ENCODE measurements at places on chromosomes 3 and 15. TPM values are rescaled to one million over a fixed set of nuclear protein-coding genes. Genes with fewer than 3 reads are reported as not detected.
A peak's percentile ranks its signal among the peaks of the same experiment; 100 is the strongest.

GRCh38 chr3:34727700-34728099 lies 911.6 kb upstream of the ARPP21 start:
- DNase-seq = no peak

Gene NLGN1
- total RNA-seq = 2.6 TPM

Gene SPATA12
- 0.17 TPM for total RNA-seq

Gene RAMAC
- 19.4 TPM for total RNA-seq

- no peak for DNase-seq
Measured at GRCh38 chr3:108475220-108475782, 35.1 kb downstream of the MYH15 start.

DNA sequence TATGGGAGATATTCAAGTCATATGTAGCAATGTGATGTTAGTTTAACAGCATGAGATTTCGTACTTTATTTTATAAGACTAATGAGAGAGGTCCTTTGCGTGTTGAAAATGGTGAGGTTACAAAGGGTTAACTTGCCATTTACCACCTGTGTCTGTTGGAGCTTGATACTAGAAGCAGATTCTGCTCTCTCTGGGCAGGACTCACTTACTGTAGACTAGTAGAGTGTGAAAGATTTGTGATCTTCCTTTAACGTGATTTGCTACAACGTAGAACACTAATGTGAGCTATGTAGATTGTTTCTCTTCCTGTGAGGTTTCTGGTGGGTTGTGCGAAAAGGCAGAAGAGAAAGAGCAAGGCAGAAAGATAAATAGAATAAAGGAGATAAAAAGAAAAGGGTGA lies 1.1 kb downstream of the TP63 start:
- DNase-seq = no peak

Gene FMN1
- 0.09 TPM for total RNA-seq

DNA sequence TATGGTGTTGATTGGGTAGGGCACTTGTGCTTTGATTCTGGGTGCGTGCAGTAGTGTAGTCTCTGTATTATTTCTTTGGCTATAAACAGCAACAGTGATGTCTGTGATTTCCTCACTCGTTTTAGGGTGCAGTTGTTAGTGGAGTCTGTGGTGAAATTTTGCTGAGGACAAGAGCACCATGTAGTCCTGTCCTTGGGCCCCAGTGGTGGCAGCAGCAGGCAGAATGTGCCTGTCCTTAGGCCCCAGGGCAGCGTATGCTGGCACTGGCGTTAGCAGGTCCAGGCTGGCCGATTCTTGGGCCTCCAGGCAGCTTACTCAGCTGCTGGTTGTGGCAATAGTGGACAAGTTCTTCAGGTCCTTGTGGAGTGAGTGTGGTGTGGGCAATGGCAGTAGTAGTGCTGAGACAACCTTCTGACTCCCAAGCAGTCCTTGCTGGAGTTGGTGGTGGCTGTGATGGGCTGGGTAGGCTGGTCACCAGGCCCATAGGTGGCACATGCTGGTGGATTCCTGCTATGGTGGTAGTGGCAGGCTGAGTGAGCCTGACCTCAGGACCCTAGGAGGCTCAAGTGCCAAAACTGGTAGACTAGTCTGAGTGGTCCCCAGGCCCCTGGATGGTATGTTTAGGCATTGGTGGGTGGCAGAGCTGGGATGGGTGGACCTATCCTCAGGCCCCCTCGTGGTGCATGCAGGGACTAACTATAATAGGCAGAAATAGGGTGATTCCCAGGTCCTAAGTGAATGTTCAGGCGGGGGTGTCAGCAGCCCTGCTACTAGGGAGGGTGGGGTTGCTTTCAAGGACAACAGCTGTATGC lies 56.3 kb downstream of the TNFAIP8L3 start:
- DNase-seq = no peak

- no peak for DNase-seq
Measured at GRCh38 chr15:77094397-77095030, 23.6 kb upstream of the TSPAN3 start.

Gene BFSP2
- not detected for total RNA-seq

Gene SERINC4
- total RNA-seq = not detected

- no peak for DNase-seq
Measured at GRCh38 chr15:101112336-101113113, 139.3 kb downstream of the CHSY1 start.

Gene CNTN4
- 0.17 TPM for total RNA-seq

- DNase-seq = no peak
Measured at GRCh38 chr15:41919201-41919820, 25.5 kb upstream of the SPTBN5 start.

Gene CFAP44
- 0.98 TPM for total RNA-seq

Gene SLC6A11
- not detected for total RNA-seq

Gene MRAS
- 11.5 TPM for total RNA-seq

Gene CLDN18
- not detected for total RNA-seq

DNA sequence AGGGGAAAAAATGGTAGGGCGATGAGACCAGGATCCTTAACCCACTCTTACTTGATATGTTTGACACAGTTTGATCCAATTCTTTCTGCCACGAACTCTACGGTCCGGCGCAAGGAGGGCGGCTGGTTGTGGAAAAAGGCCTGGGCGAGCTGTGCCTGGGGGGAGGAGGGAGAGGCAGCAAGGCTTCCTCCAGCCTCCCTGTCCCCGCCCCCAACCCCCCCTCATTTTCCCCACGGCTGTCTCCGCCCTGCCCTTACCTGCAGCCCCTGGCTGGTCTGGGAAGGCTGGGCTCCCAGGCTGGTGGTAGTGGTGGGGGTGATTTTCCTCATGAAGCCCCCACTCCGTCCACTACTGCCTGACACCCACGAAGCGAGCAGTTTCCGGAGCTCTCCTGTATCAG lies 8.0 kb downstream of the CDAN1 start:
- DNase-seq = no peak

- peak; percentile 21 for DNase-seq
Measured at GRCh38 chr3:192514081-192514753, 213.1 kb downstream of the FGF12 start.

GRCh38 chr15:60695713-60696522 lies 217.0 kb upstream of the ICE2 start:
- no peak for DNase-seq

DNA sequence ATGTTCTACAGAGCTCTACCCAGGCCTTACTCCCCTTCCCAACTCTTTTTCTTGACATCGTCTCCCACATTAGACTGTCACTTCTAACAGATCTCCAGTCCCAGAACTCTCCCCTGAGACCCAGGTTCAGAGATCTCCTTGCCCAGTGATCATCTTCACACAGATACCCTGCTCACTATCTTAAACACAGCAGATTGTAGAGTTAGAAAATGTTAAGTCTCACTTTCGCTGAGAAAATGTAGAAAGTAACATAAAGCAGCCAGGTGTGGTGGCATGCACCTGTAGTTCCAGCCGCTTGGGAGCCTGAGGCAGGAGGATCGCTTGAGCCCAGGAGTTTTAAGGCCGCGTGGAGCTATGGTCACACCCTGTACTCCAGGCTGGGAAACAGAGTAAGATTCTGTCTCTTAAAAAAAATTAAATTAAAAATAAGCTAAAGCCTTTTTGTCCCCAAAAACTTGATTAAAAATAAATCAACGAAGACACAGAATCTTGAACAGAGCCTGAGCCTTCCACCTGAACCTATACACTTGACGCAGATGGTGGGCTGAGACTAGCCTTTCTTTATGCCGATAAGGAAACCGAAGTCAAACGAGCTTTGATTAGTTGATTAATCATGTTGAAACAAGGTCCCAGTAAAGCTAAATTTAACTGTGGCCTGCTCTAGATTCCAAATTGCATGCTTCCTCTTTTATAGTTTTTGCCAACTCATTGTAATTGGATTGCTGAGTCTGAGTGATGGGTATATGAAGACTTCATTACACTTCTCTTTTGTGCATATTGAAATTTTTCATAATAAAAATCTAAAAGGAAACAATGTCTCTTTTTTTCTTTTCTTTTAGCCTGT lies 31.3 kb upstream of the BLM start:
- DNase-seq = no peak

Gene DUOXA1
- not detected for total RNA-seq

Gene PLSCR4
- total RNA-seq = 677 TPM

DNA sequence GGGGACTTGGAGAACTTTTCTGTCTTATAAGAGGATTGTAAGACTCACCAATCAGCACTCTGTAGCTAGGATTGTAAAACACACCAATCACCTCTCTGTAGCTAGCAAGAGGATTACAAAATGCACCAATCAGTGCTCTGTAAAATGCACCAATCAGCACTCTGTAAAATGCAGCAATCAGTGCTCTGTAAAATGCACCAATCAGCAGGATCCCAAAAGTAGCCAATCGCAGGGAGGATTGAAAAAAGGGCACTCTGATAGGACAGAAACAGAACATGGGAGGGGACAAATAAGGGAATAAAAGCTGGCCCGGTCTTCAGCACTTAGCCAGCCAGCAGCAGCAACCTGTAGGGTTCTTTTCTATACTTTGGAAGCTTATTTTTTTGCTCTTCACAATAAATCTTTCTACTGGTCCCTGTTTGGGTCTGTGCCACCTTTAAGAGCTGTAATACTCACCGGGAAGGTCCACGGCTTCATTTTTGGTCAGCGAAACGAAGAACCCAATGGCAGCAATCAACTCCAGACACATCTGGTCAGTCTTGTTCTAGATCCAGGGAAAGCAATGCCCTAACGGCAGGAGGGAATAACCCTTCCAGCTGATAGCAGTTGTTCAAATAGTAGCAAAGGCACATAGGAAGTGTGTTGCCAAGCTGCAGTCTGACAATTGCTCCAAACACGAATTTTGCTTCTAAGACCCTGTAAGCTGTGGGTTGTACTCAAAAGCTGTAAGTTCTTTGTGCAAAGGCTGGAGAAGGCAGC lies 135.6 kb downstream of the TJP1 start:
- no peak for DNase-seq

DNA sequence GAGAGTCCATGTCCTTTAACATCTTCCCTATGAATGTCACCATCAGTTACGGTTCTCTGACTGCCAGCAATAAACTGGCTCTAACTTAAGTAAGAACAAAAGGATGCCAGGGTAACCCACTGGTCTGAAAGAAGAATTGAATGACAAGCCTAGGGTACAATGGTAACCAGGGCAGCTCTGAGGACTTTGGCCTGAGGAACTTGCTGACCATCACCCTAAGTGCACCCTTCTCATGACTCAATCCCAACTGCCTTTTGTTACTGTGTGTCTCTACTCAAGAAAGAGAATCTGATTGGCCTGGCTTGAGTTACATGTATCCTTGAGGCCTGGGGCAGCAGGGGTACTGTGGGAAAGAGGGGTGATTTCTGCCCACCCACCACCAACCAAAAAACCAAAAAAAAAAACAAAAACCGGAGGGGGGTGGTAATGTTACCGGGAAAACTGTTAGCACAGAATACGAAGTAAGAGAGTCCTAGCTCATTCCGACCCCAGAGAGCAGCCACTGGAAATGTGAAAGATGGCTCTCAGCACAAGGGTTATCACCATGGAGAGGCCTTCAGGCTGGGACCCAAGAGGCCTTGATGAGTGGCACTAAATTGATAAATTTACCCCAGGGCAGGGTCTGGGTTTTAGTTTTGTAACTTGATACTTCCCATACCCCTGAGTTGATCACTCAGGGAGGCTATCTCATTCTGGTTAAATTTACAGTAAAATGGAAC lies 9.3 kb upstream of the SLC28A1 start:
- DNase-seq = no peak

Gene GP9
- total RNA-seq = not detected

DNA sequence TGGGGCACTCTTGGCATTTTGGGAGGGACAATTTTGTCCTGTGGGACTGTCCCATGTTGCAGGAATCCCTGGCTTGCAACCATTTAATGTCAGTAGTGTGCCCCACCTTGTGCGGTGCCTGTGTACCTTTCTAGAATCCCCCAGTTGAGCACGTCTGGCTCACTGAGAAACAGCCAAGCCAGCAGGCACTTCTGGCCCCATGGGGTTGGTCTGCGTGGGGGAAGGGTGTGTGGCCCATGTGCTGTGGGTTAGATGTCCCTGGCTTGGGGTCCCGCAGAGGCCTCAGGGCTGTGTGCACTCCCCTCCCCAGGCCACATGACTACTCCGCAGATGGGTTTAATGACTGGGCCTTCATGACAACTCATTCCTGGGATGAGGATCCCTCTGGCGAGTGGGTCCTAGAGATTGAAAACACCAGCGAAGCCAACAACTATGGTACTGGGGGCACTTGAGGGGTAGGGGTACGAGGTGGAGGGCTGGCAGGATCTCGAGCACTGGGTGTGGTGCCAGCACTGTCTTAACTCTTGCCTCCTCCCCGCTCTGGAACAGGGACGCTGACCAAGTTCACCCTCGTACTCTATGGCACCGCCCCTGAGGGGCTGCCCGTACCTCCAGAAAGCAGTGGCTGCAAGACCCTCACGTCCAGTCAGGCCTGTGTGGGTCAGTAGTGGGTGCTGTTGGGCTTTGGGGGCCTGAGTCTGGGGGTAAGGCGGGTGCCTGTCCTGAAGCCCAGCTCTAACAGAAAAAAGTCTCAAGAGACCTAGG lies 3.7 kb upstream of the FES start:
- no peak for DNase-seq

Measured in dermis blood vessel endothelial cell (primary cell).